ENCODE measurements at places on chromosomes 6 and 20.
A peak's percentile ranks its signal among the peaks of the same experiment; 100 is the strongest.

GRCh38 chr6:170107606-170108222 lies 183.2 kb downstream of the DLL1 start:
- no peak for DNase-seq

GRCh38 chr6:76772951-76773350 lies 690.3 kb downstream of the HTR1B start:
- DNase-seq = no peak

GRCh38 chr20:23021951-23022350 lies 13.2 kb upstream of the SSTR4 start:
- no peak for DNase-seq

DNA sequence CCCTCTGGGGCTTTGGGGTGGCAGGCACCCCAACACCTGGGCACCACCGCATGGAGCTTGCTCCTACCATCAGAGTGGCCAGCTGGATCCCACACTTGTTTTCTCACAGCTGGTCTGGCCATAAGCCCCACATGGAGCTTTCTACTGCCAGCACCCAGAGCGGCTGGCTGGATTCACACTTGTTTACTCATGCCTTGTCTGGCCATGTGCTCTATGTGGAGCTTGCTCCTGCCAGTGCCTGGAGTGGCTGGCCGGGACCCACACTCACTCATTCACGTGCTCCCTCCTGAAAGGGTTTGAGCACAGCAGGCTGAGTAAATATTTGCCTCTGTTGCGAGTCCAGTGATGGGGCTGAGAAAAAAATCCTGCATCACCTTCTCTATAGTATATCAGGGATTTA lies 487.0 kb downstream of the CD109 start:
- no peak for DNase-seq

DNA sequence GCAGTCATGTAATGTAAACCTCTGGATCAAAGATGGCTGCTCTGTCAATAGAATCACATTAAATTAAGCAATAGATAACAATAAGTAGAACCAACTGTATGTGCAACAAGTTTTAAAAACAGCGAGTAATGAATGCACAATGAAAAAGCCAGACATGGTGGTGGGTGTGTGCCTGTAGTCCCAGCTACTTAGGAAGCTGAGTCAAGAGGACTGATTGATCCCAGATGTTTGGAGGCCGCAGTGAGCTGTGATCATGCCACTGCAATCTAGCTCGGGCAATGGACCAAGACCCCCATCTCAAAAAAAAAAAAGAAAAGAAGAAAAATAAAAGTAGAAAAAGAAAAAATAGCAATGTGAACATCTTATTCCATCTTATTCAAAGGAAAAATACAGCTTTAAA lies 558.7 kb upstream of the MMS22L start:
- no peak for DNase-seq

- DNase-seq = no peak
Measured at GRCh38 chr6:163757520-163757919, 343.0 kb downstream of the QKI start.

GRCh38 chr6:125018136-125018535 lies 55.9 kb downstream of the RNF217 start:
- DNase-seq = no peak

DNA sequence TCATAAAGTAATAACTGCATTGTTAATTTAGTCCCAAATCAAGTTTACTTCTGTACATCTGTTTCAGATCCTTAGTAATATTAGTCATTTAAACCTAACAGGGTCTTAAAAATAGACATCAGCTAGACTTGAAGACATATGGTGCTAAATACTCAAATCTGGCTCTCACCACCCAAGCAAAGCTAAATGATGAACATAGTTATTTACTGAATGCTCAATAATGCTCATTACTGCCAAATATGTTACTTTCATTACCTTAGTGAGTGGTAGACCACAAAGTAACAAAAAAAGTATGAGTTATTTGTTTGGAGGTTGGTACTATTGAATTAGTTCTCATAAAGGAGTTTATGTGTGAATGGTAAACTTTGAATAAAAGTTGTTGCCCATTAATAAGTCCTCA lies 502.1 kb downstream of the PKHD1 start:
- DNase-seq = no peak

GRCh38 chr6:29925727-29926412 lies 16.5 kb upstream of the HLA-A start:
- no peak for DNase-seq

DNA sequence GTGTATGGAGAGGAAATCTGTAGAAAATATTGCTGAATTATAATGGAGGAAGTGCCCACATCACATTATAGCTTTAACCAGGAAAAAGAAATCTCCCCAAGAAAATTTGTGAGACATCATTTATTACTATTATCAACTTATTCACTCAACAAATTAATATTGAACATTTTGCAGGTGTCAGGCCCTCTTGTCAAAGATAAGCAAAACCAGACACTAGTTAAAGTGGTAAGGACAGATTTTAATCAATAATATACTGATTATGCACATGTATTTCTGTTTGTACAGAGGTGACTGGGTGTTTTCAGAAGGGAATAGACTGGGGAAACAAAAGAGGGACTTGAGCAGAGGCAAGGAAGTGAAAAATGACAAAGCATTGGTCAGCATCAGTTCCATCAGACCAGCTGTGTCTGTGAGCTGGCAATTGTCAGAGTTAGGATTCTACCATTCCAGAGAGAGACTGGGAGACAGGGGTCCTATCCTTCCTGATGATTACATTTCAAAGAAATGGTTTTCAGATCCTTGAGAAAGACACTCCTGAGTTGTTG lies 519.2 kb downstream of the UTRN start:
- DNase-seq = no peak

DNA sequence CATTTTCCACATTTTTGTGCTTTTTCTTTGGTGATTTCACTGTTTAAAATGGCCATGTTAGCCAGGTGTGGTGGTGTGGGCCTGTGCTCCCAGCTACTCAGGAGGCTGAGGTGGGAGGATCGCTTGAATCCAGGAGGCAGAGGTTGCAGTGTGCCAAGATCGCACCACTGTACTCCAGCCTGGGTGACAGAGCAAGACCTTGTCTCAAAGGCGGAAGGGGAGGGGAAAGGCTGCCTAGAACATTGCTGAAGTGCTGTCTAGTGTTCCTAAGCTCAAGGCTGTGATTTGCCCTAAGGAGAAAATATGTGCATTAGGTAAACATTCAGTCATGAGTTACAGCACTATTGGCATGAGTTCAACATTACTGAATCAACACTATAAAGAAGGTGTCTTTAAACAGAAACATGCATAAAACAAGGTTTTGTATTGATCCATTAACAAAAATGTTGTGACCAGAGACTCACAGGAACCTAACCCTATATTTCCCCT lies 14.0 kb downstream of the ZC2HC1B start:
- no peak for DNase-seq

- no peak for DNase-seq
Measured at GRCh38 chr6:39416026-39416425, 93.5 kb upstream of the KCNK16 start.

- DNase-seq = no peak
Measured at GRCh38 chr6:88760091-88760490, 203.3 kb downstream of the RNGTT start.

DNA sequence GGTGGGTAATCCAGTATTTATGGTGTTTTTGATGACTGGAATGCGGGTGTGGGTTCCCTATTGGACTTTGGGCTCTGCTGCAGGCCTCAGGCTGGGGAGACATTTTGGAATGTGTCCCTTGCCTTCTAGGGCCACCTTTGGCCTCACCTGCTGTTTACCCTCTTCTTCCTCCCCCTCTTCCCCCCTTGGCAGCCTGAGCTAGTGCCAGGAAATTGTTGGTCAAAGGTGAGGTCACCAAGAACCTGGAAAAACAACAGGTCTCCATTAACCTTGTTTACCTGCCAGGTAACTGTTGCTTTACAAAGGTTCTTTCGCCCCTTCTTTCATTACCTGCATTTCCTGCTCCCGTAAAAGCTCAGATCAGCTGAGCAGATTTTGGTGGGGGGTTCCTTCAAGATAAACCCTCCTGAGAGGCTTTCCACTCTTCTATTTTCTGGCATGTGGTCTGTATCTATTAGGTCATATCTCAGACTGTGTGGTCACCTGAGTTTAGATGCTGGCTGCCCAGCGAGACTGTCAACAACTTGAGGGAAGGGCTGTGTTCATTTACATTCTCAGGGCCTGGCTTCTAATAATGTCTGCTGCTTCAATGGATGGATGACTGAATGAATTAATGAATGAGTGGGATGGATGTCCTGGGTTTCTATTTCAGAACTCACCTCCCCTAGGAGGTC lies 34.7 kb downstream of the VEGFA start:
- DNase-seq = no peak

DNA sequence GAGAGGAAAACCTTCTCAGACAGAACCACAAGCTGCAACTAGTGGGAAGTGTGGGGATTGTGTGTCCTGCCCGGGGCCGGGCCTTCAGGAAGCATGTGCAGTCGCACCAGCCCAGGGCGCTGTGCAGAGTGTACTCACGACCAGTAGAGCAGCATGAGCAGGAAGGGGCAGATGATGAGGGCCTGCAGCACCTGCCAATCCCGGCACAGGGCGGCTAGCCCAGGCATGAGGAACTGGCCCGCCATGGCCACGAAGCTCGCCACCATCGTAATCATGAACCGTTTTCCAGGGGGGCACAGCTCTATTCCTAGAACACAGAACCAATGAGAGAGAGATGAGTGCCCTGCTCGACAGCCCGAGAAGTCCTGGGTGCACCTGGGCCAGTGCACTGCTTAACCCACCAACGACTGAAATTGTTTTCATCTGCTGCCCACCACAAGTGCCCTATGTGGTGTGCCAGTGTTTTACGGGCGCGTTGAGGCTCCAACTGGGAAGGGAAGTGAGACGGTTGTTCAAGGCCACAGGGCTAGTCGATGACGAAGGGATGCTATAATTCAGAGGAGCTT lies 65.0 kb downstream of the PSMG4 start:
- DNase-seq = no peak

DNA sequence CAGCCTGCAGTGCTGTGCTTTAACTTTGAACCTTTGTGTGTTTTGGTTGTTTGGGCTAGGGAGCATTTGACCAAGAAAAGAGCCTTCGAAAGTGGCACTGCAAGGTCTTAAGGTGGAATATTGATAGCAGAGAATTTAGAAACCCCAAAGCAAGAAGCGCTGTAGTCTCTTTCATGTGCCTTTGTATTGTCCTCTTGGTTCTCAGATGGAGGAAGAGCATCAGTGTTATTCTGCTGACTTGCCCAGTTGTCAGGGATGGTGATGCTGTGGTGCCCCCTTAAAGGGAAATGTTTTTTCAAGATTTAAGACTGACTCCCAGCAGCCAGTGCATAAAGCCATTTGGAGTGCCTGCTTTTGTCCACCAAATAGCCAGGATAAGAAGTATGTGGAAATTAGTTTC lies 102.7 kb upstream of the INSM1 start:
- DNase-seq = no peak

GRCh38 chr6:135334169-135334568 lies 153.1 kb downstream of the MYB start:
- no peak for DNase-seq

- peak; percentile 54 for DNase-seq
Measured at GRCh38 chr20:5657190-5657875, 92.9 kb upstream of the SHLD1 start.

DNA sequence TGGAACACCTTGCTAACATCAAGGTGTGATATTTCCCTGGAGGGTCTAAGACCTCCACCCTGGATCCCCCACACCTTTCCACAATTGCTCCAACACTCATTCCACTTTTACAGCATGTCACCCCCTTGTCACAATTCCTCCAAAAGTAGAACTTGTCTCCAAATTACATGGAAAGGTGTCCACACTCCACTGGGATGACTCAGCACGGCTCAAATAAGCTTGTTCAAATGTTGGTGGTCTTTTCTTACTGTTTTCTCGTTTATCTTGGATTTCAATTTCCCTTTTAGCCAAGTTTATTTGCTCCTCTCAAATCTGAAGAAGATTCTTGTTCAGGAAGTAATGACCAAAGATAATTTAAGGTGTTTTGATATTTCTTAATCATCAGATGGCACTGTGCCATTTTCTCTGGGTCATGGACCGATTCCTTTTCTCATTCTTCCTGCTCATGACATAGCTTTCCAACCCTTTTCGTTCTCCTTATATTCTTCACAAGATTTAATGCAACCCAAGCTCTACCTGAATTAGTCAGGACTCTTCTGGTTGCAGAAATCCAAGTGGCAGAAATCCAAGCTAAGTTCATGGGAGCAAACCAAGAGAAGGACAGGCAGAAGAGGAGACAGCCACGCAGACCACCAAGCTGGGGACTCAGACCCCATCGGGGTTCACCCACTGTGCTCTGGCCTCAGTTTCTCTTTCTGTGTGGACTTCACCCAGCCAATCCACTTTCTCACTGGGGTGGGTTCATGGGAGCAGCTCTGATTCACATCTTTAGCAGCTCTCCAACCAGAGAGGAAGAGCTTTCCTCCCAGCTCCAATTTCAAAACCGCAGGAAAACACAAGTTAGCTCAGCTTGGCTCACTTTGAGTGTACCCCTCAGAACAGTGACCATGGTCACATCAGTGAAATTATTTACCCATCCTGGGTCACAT lies 110.5 kb upstream of the CDYL start:
- DNase-seq = no peak

DNA sequence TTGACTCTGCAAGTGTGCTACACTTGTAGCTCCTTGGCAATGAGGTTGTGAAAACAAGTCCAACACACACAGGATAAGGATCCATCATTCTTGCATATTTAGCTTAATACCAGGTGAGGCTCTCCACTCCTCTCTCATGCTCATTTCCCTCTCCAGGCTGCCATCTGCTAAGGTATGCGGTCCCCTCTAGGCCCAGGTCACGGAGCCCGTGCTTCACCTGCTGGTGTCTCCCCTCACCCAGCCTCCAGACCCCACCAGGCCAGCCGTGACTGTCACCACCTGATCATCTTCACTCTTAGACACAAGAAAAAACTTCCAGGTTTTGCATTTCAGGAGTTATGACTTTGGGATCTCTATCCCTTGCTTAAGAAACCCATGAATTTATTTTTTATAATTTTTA lies 14.2 kb upstream of the NCR2 start:
- DNase-seq = no peak

GRCh38 chr20:41631826-41632225 lies 13.6 kb upstream of the CHD6 start:
- peak; percentile 19 for DNase-seq

- DNase-seq = no peak
Measured at GRCh38 chr20:62489186-62489931, 13.6 kb upstream of the GATA5 start.

GRCh38 chr20:58907320-58908137 lies 55.0 kb downstream of the GNAS start:
- DNase-seq = peak; percentile 93

DNA sequence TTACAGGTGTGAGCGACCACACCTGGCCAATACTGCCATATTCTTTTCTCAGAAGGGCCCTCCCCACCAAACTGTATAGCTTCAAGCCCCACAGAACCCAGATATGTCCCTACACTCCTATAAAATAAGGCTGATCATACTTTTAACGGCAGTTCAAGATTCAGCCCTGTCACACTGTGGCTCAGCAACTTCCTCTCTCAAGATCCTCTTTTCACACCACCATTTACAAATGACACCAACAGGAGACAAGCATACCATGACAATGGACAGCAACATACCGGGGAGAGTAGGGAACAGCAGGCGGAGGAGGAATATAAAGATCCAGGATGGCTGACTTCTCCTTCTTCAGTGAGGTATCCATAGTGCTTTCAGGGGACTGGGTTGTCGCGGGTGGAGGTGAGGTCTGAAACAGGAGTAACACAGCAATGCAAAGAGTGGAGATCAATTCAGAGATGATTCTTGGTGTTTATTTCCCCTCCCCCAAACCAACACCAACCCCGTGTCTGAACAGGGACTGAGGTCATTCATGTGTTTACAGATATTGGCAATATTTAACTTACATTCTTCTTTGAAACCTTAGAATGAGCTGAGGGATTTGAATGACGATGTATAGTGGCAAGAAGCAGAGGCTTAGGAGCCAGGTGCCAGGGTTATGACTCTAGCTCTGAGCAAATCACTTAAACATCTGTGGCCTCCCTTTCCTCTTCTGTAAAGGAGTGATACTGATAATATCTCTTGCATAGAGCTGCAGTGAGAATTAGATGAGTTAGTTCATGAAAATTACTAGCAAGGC lies 57.6 kb upstream of the IPCEF1 start:
- no peak for DNase-seq

Measured in tibial nerve (tissue), 4 donors.